ENCODE measurements at places on chromosomes 4 and X. TPM values are rescaled to one million over a fixed set of nuclear protein-coding genes. Genes with fewer than 3 reads are reported as not detected.
A peak's percentile ranks its signal among the peaks of the same experiment; 100 is the strongest.

DNA sequence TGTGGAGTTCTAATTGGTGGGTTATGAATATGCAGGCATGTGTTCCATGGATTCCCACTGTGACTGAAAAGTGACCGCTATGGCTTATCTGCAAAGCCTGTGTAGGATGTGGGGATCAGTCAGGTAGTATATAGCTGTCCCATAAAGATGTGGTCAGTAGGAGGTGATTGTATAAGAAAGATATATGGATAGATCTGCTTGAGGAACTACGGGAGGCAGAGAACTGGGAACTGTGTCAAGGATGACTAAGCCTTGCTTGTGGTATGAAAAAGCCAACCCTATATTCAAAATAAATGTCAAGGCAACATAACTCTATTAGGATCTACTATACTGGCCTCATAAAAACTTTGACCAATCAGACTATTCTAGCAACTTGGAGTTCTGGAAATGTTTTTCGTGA is 185.2 kb downstream of the KLHL4 start:
- no peak for DNase-seq

ASMTL gene
- 15.2 TPM for total RNA-seq

- DNase-seq = no peak
Measured at GRCh38 chr4:41539711-41540110, 1.8 kb downstream of the LIMCH1 start.

DNA sequence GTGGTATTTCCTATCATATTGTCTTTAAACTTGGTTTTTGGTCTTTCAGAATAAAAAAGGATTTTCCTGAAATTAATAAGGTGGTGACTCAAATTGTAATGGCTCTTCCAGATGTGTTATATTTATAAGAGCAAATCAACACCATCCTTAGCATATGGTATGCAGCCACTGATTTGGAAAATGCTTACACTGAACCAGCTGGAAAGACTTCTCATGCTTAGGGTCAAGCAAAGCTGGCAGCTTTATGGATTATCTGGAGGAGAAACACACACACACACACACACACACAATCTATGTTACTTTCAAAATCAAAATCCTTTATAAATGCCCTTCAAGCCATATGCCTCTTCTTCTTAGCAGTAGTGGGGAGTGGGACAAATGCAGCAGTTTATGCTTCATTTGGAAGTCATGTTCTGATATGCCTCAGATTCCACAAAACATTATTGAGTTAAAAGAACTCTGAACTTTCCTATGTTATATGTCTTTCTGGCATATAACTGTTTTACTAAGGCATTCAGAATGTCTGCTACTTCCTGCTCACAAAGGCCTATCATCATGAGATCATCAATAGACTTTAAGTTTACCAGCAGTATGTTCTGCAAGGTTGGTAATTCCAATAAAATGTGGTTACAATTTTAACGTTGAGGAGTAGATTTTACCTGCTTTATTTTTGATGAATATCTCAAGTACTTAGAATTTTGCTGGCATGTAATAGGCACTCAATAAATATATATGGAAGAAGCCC is 72.9 kb upstream of the PRDM5 start:
- DNase-seq = no peak

DNA sequence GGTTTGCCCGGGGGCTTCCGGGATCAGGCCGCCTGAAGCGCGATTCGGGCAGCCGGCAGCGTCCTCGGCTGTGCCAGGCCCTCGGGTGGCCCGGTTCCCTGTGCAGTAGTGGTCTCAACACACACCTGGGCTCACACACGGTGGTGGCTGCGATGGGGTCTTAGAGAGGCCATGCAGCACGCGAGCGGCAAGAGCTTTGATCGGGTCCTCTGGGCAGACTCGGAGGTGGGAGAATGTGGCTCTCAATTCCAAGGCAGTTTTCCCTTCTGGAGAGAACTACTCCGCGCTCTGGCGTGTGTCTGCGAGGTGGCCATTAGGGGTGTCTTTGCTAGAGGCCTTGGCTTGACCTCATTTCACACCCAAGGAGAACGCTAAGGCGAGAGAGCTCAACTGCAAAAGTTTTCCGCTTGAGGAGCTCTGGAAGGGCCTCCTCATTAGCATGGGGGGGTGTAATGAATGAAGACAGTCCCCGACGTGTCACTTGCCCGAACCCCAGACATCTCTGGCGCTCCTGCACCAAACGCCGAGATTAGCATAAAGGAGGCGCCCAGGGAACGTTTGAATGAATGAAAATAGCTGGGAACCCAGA is 771 bp upstream of the RBPJ start:
- DNase-seq = no peak

ADH7 gene
- total RNA-seq = not detected

DNA sequence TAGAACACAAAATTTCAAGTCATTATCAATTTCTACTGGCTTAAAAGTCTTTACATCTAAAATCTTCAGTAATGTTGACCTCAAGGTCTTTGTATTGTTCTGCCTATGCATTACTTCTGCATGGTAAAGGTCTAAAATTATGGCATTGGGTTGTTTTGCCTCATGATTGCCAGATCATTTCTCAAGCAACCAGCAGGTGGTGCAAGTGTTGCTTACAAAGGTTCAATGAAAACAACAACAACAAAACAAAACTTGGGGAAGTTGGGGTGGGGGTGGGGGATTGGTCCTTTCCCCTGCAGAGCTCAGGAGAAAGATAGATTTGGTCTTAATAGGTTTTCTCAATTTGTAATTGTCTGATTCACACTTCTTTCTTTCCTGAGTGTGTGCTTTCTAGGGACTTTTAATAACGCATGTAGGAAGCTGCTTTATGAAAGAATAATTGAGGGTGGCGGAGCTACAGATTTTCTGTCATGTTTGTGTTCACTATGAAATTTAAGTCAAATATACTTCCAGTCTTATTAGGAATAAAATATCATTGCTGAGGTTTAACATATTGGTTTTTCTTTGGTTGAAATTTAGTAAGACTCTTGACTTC is 145.1 kb downstream of the COL4A5 start:
- peak; percentile 22 for DNase-seq

- no peak for DNase-seq
Measured at GRCh38 chr4:36786519-36786918, 458.0 kb upstream of the NWD2 start.

- peak; percentile 79 for DNase-seq
Measured at GRCh38 chrX:12988797-12989196, 13.9 kb downstream of the TMSB4X start.

CYLC1 gene
- total RNA-seq = not detected
